ENCODE measurements at places on chromosomes 3 and 15. TPM values are rescaled to one million over a fixed set of nuclear protein-coding genes. Genes with fewer than 3 reads are reported as not detected.

- DNase-seq, result no peak
Measured at GRCh38 chr3:194570235-194570634, 63.0 kb downstream of the TMEM44 start.

GRCh38 chr3:40704224-40704623 is 179.5 kb downstream of the ZNF621 start:
- no peak for DNase-seq

- DNase-seq, result no peak
Measured at GRCh38 chr15:59407946-59408345, 30.0 kb upstream of the FAM81A start.

DNA sequence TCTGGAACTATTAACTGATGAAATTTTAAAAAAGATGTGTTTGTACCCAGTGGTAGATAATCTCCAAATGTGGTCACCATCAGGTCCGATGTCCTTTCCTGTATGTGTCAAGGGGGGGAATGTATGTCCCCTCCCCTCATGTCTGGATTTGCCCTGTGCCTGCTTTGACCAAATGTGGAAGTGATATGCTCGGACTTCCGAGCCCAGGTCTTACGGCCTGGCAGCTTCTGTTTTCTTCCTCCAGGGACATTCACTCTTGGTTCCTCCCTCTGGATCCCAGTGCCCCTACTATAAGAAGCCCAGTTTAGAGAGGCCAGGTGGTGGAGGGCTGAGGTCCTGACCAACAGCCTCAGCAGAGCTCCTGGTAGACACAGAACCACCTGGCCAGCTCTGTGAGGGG is 75.5 kb downstream of the CCR1 start:
- no peak for DNase-seq

GRCh38 chr3:55648591-55649318 is 161.6 kb upstream of the WNT5A start:
- no peak for DNase-seq

DNA sequence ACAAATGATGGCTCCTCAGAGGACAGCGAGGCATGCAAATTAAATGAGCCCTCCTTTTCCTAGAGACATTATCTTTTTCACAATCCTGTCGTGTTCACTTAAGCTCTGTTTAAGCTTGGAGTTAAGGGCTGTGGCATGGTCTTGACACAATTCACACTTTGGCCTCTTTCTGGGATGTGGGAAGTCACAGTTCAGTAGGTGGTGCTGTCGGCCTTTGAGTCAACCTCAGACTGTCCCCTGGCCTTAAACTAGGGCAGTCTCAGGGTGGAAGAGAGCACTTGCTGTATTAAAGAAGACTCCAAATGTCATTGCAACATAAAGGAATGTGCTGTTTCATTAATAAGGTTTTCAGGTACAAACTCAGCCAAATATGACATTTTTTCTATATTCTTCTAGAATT is 351.0 kb downstream of the MCTP2 start:
- DNase-seq, result no peak

DNA sequence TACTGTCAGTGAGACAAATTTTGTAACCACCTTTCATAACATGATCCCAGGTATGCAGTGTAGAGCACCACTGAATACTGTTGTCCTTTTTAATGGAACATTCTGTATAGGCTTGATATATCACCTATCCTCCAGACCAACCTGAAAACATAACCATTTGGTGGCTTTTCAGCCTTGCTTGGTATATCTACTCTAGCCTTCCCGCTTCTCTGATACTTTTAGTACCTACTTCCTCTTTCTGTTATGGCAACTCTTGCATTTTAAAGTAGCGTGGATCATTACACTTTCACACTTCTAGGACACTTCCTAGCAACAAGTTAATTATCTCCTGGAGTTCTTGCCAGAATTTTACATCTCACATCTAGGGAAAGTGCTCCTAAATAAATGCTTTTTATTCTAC is 226.6 kb upstream of the ROBO1 start:
- DNase-seq, result no peak

DNA sequence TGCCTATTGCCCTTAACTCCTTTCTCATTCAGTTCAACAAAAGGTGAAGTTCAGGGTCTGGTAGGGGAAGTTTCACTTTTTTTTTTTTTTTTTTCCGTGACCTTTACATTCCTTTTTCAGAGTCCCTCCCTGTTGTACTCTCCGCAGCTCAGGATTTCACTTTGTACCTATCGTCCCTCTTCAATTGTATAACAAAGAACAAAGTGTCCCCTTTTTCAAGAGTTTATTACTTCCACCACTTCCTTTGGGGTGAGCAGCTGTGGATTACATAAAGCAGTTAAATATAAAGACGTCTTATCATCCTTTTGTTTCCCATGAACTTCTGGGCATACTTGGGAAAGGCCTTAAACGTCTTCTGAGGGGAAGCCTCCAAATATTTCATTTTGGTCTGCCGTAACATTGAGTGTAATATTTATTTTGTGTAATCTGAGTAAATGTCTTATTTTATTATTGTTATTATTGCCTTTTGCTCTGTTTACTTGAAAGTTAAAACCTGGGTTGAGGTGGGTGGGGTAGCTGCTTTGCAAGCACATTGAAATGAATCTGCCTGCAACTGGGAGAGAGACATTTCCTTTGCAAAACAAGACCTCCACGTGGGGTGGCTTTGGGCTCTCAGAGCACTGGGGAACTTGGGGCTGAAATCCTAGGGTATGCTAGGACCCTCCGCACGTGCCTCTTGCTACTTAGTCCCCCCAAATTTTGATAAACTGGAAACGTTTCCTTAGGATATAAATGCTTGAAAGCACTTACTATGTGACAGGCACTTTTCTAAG is 169.4 kb downstream of the MCTP2 start:
- DNase-seq, result no peak

GRCh38 chr3:64747679-64748078 is 59.9 kb upstream of the ADAMTS9 start:
- DNase-seq, result no peak

GRCh38 chr15:51048308-51048707 is 46.4 kb downstream of the TNFAIP8L3 start:
- no peak for DNase-seq

DNA sequence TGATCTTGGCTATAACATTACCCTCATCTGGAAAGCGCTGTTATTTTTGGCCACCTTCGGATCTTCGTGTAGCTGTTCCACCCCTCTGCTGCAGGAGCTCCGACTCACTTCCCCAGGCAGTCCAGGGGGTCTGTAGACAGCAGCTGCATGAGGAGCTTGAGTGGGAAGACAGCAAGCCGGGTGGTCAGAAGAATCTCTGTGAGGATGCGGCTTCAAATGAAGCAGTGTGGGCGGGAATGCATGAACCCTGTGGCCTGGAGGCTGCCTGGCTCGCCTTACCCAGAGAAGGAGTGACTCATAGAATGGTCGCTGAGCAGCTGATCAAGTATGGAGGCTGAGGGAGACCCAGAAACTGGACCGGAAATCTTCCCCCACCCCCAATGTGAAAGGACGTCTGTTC is 45.2 kb upstream of the NR2F2 start:
- no peak for DNase-seq

- DNase-seq, result no peak
Measured at GRCh38 chr15:33445984-33446383, 135.2 kb downstream of the RYR3 start.

- no peak for DNase-seq
Measured at GRCh38 chr3:46479021-46479420, 14.3 kb upstream of the LTF start.

DNA sequence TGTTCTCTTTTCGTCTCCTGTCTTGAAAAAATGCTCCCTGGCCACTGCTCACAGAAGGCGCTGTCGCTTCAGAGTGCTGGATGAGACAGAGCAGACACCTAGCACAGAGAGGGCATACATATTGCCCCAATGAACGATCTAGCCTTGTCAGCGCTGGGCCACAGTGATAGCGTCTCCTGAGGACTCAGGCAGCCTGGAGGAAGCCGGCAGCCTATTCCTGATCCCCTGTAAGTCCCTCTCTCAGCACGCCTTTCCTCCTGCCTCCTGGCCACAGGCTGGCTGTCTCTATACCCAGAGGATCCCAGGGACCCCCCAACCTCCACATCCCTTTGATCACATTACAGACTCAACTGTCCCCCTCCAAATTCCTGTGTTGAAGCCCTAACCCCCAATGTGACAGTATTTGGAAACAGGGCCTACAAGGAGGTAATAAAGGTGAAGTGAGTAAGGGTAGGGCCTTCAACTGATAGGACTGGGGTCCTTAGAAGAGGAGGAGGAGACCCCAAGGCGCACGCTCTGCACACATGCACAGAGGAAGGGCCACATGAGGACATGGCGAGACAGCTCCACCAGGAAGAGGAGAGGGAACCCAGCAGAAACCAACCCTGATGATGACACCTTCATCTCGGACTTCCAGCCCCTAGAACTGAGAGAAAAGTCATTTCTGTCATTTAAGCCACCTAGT is 7.5 kb downstream of the PLA2G4F start:
- DNase-seq, result no peak

DNA sequence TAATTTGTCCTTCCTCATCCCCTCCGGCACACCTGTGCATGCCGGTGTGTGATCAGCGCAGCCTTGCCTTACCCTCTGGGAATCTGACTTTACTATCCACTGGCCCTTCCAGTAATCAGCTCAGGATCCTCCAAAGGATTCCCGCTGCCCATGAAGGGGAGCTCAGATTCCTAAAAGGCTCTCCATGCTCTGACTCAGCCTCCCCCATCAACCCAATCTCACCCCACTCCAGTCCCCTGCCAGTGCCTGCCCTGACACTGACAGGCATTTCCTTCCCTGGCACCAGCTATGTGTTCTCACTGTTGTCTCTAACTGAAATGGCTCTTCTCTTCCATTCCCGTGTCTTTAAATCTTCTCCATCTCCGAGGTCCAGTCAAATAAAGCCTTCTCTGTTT is 7.3 kb upstream of the BCL2A1 start:
- no peak for DNase-seq

DNA sequence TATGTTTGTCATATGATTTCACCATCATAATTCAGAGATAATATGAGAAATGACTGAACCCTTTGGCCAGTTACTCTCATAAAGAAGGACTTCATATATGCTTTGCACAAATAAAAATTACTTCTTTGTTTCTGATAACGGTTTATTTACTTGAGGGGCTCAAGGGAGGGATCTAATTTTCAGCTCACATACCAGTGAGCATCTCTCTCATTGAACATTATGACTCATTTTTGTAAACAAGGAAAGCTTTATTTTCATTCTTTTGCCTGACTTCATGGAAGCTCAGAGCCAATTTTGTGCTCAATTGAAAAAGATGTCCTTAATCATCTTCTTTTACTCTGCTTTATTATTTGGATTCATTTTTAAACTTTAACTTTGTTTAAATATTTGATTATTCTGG is 5.8 kb downstream of the NLGN1 start:
- DNase-seq, result no peak

GRCh38 chr3:44045476-44046275 is 196.0 kb upstream of the TOPAZ1 start:
- no peak for DNase-seq

GRCh38 chr15:94701281-94701985 is 470.1 kb downstream of the MCTP2 start:
- no peak for DNase-seq

DNA sequence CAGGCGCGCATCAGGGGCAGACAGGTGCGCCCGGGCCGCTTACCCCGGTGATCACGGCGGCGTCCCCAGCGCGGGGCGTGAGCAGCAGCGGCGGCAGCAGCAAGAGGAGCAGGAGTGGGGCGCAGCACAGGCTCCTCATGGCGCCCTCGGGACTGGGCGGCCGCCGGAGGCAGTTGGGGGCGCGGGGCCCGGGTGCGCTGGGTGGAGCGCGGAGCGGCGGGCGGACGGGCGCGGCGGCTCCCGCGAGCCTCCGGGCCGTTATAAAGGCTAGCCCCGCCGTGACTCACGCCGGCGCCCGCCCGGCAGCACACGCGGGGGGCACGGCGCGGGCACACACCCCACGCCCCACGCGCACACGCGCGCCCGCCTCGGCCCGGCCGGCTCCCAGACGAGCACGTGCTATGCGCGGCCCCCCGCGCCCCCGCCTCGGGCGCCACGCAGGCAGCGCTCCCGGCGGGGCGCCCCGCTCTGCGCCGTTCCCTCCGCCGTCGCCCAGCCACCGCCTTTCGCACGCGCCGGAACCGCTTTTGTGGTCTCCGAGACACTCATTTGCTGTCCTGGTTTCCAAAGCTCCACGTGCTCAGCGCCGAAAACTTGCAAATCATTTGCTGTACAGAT is at the start of gene PROK2:
Gene PROK2 (minus strand): TSS at position 235 of the 618 bp plus-strand sequence. CDS start 96 bp downstream, at position 139.
- no peak for DNase-seq

- DNase-seq, result no peak
Measured at GRCh38 chr3:111874177-111874820, 15.2 kb downstream of the PHLDB2 start.

DNA sequence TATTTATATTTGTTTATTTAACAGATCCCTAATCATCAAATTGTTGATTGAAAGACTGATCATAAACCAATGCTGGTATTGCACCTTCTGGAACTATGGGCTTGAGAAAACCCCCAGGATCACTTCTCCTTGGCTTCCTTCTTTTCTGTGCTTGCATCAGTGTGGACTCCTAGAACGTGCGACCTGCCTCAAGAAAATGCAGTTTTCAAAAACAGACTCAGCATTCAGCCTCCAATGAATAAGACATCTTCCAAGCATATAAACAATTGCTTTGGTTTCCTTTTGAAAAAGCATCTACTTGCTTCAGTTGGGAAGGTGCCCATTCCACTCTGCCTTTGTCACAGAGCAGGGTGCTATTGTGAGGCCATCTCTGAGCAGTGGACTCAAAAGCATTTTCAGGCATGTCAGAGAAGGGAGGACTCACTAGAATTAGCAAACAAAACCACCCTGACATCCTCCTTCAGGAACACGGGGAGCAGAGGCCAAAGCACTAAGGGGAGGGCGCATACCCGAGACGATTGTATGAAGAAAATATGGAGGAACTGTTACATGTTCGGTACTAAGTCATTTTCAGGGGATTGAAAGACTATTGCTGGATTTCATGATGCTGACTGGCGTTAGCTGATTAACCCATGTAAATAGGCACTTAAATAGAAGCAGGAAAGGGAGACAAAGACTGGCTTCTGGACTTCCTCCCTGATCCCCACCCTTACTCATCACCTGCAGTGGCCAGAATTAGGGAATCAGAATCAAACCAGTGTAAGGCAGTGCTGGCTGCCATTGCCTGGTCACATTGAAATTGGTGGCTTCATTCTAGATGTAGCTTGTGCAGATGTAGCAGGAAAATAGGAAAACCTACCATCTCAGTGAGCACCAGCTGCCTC is 14.7 kb downstream of the THBS1 start:
- DNase-seq, result no peak

- DNase-seq, result no peak
Measured at GRCh38 chr3:169955406-169955805, 11.2 kb upstream of the SEC62 start.

GRCh38 chr15:84702961-84703482 is 12.9 kb downstream of the SEC11A start:
- no peak for DNase-seq

GRCh38 chr3:18121020-18121419 is 304.1 kb downstream of the SATB1 start:
- DNase-seq, result no peak

Gene C3orf85
- not detected for total RNA-seq

Gene GPR27
- total RNA-seq, result 2.6 TPM

Gene KLHL40
- total RNA-seq, result not detected

Gene TUBGCP4
- 21.2 TPM for total RNA-seq

Gene NPAP1
- not detected for total RNA-seq

Gene MAGI1
- total RNA-seq, result 28.2 TPM

Gene CYP8B1
- not detected for total RNA-seq

Gene RBSN
- 16.0 TPM for total RNA-seq

Gene EFL1
- 15.8 TPM for total RNA-seq

Gene WNT7A
- total RNA-seq, result not detected

Gene DZIP1L
- total RNA-seq, result 17.4 TPM

Gene CSPG4
- total RNA-seq, result 2.9 TPM

Gene AADACL2
- total RNA-seq, result 0.19 TPM

Gene FHIT
- total RNA-seq, result 3.6 TPM

Gene ISLR2
- 0.13 TPM for total RNA-seq

Gene PIERCE2
- not detected for total RNA-seq

Gene ADPRH
- 5.1 TPM for total RNA-seq
